ENCODE measurements at places on chromosomes 3 and 15.

- DNase-seq: peak; percentile 85
Measured at GRCh38 chr3:55524565-55525244, 37.6 kb upstream of the WNT5A start.

- DNase-seq: no peak
Measured at GRCh38 chr15:41484937-41485625, 8.6 kb upstream of the ITPKA start.

DNA sequence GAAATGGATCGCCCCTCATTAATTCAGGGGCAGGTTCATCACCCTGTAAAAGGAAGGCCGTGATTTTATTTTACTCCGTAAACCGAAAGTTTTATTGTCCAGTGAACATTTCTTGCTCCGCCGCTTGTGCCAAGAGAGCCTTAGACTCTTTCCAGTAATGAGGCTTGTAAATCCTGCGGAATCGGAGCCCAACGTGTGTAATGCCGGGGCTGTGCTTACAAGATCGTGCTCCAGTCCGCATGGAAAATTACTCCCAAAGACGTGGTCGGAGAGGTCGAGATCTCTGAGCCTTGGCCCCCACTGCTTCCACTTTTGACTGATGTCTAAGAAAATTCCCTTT, 649 bp upstream of the PLOD2 start:
- DNase-seq: peak; percentile 91

DNA sequence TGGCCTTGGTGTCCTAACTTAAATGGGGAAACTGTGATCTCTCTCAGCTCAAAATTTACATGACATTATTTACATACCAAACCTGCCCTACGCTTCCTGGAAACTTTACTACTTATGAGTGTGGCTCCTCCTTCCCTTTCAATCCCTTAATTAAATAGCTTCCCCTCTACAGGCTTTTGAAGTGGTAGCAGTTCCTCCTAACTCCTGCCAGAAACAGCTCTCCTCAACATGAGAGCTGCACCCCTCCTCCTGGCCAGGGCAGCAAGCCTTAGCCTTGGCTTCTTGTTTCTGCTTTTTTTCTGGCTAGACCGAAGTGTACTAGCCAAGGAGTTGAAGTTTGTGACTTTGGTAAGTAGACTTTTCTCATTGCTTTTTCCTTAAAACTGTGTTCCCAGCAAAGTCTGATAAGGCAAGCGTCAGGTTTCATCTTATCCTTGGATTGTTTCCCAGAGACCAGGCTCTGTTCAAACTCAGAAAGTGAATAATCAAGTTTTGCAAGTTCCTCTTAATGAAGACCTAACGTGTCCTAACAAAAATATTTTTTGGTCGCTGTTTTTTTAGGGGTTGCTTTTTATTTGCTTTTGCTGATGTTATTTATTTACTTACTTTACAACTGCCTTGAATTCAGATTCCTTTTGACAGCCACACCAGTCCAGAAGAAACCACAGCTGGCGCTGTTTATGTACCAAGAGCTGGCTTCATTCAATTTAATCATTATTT, at the start of gene ACP3:
ACP3 (plus strand) TSS at position 179 of the 720 bp plus-strand sequence; CDS start at position 229, 50 bp downstream.
- DNase-seq: peak; percentile 76

GRCh38 chr15:63978511-63979261, 67.6 kb downstream of the DAPK2 start:
- peak; percentile 41 for DNase-seq

- DNase-seq: peak; percentile 59
Measured at GRCh38 chr3:37862219-37862902, 681 bp downstream of the CTDSPL start.

GRCh38 chr3:184050217-184050847, 2.5 kb upstream of the HTR3C start:
- no peak for DNase-seq

GRCh38 chr3:102225407-102226132, 209.2 kb upstream of the ZPLD1 start:
- DNase-seq: peak; percentile 75

GRCh38 chr15:60767134-60767824, 288.3 kb upstream of the ICE2 start:
- DNase-seq: no peak

- no peak for DNase-seq
Measured at GRCh38 chr3:134600206-134600605, 50.6 kb downstream of the KY start.

DNA sequence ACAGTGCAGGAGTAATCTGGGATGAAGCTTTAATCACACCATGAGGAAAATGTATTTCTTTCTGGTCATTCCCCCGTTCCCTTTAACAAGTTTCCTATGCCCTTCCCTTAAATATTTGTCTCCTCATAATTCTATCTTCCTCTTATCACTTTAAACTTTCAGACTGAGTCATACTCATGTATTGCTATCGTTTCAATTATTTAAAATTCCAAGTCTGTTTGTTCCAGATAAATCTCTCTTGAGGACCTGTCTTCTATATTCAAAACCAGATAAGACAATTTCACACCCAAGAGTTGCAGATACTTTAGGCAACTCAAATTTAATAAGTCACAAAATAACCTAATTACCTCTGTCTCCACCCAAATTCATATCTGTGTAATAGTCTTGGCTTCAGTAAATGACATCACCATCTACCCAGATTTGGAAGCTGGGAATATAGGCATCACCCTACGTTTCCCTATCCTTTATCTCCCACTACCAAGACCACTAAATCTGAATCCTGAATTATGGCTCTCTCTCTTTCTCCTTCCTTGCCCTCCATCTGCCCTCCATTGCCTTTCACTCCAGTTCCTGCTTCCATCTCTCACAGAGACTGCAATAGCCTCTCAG, 220.1 kb downstream of the PYDC2 start:
- DNase-seq: no peak

- no peak for DNase-seq
Measured at GRCh38 chr15:89857673-89858072, 36.1 kb downstream of the AP3S2 start.

DNA sequence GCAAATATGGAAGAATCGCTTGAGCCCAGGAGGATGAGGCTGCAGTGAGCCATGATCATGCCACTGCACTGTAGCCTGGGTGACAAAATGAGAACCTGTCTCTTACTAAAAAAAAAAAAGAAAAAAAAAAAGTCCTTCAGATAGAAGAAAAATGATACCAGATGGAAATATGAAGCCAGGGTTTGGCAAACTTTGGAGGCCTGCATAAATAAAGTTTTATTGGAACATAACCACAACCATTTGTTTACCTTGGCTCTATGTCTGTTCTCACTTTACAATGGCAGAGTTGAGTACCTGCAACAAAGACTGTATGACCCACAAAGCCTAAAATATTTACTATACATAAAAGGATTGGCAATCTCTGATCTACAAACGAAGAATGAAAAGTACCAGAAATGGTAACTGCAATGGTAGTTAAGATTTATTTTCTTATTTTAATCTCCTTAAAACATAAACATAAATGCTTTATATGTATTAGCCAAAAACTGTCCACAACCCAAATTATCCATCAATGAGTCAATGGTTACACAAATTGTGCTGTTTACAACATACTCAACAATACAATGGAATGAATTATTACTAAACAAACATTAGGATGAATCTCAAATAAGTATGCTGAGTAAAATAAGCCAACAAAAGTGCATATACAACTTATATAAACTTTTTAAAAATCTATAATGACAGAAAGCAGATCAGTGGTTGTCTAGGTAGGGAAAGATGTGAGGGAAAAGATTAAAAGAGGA, 41.8 kb downstream of the GOLGB1 start:
- DNase-seq: no peak

DNA sequence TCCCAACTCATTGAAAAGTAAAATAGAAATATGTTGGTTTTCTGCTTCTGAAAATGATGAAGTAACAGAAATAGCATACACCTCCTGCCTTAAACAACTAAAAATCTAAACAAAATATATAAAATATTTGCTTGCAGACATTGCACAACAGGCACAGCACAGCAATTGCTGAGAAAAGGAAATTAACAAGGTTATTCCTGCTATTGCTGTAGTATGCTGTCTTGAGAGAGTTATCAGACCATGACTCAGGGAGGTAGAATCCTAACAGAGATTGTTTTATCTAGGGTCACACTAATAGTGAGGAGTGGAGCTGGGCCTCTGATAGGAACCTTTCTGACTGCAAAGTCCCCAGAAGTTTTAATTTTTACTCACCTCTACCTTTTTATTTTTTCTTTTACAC, 72.6 kb downstream of the ZBTB20 start:
- no peak for DNase-seq

GRCh38 chr3:151879037-151879436, 5.6 kb downstream of the SUCNR1 start:
- peak; percentile 23 for DNase-seq

DNA sequence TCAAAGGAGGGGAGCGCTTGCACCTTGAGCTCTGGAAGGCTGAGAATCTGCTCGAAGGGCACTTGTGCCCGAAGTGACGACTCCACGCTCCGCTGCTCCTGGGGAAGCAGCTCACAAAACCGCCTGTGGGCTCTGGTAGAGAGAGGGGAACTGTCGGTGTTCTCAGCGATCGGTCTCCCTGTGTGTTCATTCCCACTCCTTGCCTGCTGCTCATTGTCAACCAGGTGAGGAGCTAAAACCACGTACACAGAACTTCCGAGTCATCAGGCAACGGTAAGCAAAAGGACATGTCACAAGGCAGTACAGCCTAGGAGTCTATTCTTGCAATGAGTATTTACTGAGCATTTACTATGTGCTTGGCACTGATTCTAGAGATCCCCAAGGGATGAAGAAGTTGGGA, 1.5 kb downstream of the CIB1 start:
- no peak for DNase-seq

DNA sequence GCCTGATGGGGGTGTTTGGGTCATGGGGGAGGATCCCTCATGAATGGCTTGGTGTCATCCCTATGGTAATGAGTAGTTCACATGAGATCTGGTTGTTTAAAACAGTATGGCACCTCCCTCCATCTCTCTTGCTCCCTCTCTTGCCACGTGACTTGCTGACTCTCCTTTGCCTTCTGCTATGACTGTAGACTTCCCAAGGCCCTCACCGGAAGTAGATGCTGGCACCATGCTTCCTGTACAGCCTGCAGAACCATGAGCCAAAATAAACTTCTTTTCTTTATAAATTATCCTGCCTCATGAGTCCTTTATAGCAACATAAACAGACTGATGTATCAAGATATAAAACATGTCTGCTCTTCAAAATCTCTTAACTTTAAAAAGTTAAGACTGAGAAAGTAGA, 96.1 kb downstream of the TFDP2 start:
- DNase-seq: no peak

DNA sequence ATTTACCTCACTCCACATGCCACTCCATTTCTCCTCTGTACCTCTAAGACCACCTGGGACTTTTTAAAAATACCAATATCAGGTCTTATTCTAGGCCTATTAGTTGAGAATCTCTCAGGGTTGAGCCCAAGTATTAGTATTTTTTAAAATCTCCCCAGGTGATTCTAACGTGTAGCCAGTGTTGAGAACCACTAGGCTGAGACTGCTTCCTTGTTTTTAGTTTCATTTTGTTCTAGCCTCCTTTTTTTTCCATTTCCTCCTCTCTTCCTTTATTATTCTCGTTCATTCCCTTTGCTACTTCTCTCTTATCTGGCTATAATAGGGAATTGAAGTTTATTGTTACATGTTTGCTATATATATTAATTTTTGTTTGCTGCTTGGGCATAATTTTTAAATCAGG, 217.8 kb upstream of the CD96 start:
- DNase-seq: no peak

DNA sequence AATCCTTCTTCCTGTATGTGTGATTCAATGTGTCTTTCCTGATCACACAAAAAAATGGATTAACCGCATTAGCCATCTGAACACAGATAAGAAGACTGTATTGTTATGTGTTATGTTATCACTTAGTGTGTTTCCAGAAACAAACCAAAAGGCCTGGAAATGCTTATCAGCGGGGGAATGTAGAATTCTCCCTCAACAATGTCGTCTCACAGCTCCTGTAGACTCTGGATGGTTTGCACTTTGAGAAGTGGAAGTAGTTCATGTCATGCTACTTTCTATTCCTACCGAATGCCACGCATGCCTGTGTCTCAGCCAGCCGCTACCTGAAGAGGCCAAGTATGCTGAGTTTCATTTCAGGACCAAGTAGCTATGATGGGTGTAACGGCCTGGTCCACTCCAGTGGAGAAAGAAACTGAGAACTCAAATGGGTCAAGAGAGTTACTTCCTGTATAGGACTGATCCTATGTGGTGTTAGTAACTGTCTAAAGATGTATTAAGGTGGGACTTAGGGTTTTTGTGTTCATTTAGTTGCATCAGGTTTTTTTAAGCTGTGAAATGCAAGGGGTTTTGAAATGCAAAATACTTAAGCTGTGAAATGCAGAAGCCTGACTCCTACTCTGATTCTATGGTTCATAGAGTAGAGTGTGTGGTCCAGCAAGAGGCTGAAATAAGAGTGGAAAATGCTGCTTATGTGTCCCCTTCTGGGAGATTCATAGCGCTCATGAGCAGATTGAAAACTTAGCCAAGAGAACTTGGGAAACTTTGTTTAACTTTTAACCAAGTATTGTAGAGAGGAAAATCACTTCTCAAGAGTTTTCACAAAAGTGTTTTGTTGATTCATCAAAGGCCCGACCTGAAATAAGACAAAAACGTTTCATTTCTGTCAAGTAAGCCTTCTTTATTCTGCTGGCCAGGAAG, 118.5 kb upstream of the LMOD3 start:
- DNase-seq: peak; percentile 59

- peak; percentile 82 for DNase-seq
Measured at GRCh38 chr15:78056714-78057269, 20.7 kb downstream of the TBC1D2B start.

GRCh38 chr3:32945136-32945535, 6.3 kb upstream of the CCR4 start:
- DNase-seq: no peak

DNA sequence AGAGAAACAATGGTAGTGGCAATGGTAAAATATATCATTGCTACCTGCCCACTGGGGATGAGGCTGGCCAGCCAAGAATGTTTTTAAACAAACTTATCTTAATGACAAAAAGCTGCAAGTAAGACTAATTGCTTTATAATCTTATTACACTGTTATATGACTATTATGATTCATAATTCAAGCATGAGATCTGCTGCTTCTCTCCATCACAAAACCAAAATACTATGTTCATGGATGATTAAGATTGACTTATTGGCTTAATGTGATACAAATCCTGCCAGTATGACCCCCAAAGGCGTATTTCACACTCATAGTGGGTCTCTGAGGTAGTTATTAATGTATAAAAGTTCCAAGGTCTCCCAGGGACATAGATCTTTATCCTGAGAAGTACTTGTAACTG, 52.6 kb downstream of the FBN1 start:
- no peak for DNase-seq

- no peak for DNase-seq
Measured at GRCh38 chr3:151276038-151276686, 2.2 kb downstream of the P2RY14 start.

GRCh38 chr15:91561371-91562100, 292.0 kb upstream of the SLCO3A1 start:
- DNase-seq: peak; percentile 81

GRCh38 chr15:94225616-94226015, 5.7 kb upstream of the MCTP2 start:
- DNase-seq: no peak

GRCh38 chr3:42667523-42668412, 14.3 kb downstream of the ZBTB47 start:
- peak; percentile 57 for DNase-seq

- peak; percentile 58 for DNase-seq
Measured at GRCh38 chr3:56921573-56922453, 120.1 kb upstream of the ARHGEF3 start.
